ENCODE measurements at places on chromosomes 6 and 20. TPM values are rescaled to one million over a fixed set of nuclear protein-coding genes. Genes with fewer than 3 reads are reported as not detected.

PLEKHG1 gene
- total RNA-seq: 17.2 TPM

PLTP gene
- total RNA-seq: 4.4 TPM

STMN3 gene
- total RNA-seq: under 0.01 TPM

BTNL2 gene
- not detected for total RNA-seq

KHDC1L gene
- total RNA-seq: not detected

SLC22A7 gene
- total RNA-seq: not detected

HLA-DQA1 gene
- total RNA-seq: not detected

RGS17 gene
- total RNA-seq: 2.8 TPM

RPP21 gene
- 16.1 TPM for total RNA-seq

GRCh38 chr6:16674801-16675392 is 86.4 kb downstream of the ATXN1 start:
- DNase-seq: no peak

DNA sequence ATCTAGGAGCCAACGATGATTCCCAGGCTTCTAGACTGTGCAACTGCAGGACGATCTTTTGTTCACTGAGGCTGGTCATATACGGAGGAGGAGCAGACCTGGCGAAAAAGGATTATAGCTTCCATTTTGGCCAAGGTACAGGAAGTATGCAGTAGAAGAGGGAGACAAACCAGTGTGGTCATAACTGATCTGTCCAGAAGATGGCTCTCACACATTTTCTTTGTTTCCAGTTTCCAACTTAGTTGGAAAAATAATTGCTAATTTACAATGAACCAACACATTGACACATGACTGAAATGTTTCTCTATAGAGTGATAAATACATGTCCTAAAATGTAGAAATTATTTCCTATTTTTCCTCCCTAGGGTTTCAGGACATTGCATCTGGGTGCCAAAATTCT is 364.1 kb upstream of the BTBD3 start:
- peak; percentile 33 for DNase-seq

- DNase-seq: no peak
Measured at GRCh38 chr20:51531141-51531710, 11.3 kb downstream of the NFATC2 start.

GRCh38 chr6:106574741-106575458 is 54.4 kb downstream of the RTN4IP1 start:
- peak; percentile 92 for DNase-seq

DNA sequence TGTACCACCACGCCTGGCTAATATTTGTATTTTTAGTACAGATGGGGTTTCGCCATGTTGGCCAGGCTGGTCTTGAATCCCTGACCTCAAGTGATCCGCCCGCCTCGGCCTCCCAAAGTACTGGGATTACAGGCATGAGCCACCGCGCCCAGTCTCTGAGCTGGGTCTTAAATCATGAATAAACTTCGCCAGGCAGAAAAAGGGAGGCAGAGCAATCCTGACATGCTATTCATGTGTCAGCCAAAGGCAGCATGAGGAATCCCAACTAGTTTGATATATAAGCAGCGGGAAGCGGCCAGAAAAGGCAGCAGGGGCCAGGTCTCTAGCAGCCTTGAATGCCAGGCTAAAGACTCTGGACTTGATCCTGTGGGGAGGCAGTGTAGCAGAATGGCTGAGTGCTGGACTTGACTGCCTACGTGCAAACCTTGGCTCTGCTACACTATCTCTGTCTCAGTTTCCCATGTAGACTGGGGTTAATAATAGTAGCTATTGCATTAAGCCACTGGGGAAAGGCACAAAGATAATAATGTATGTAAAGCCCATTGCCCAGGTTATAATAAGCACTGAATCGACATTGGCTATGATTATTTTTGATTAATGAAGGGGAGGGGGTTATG is 1.8 kb downstream of the PROCR start:
- DNase-seq: peak; percentile 34

DNA sequence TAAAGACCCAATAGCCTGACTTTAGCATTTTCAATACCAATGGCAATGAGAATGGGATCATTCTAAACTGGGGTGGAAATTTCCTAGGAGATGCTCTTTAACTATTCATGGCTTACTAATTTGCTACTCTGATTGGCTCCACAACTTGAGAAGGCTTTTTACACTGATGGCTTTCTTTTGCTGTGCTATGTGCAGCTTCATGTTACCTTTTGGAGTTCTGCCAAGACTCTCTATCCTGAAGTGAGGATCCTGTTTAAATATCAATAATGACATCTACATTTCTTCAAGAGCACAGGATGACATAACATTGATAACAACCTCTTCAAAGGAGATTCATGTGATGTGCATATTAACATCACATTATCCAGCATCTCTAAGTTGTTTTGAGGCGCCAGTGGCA is 43.4 kb upstream of the SIRPG start:
- no peak for DNase-seq

DNA sequence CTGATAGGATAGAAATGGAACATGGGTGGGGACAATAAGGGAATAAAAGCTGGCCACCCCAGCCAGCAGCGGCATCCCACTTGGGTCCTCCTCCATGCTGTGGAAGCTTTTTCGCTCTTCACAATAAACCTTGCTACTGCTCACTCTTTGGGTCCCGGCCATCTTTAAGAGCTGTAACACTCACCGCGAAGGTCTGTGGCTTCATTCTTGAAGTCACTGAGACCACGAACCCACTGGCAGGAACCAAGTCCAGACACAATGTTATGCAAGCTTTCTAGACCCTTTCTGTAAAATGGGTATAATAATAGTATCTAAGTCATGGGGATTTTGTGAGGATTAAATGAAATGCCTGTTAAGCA is 48.9 kb upstream of the EZR start:
- DNase-seq: no peak

- DNase-seq: no peak
Measured at GRCh38 chr20:45921337-45922189, 9.6 kb upstream of the PLTP start.

GRCh38 chr20:21125072-21125848 is 622 bp upstream of the KIZ start:
- peak; percentile 47 for DNase-seq

DNA sequence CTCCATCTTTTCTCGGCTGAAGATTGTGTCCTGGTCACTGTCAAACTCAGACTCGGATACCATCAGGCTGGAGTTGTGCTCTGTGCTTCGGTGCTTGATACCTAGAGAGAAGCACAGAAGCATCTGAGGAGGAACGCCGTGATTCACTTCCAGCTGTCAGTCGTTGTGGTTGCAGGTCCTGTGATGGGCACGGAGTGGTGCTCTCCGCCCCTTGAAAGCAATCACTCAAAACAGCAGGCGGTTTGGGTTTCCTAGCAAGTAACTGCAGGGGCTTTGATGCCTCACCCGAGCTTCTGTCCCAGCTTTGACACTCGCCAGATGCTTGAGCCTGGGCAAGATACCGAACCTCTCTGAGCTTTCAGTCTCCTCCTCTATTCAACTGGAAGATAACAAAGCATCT is 52.5 kb downstream of the ALDH5A1 start:
- no peak for DNase-seq

GRCh38 chr20:41174782-41175181 is 37.4 kb downstream of the PLCG1 start:
- no peak for DNase-seq

GRCh38 chr6:32973144-32974015 is 5.0 kb downstream of the BRD2 start:
- DNase-seq: peak; percentile 64

GRCh38 chr20:43463527-43464218 is 6.0 kb downstream of the SRSF6 start:
- no peak for DNase-seq

DNA sequence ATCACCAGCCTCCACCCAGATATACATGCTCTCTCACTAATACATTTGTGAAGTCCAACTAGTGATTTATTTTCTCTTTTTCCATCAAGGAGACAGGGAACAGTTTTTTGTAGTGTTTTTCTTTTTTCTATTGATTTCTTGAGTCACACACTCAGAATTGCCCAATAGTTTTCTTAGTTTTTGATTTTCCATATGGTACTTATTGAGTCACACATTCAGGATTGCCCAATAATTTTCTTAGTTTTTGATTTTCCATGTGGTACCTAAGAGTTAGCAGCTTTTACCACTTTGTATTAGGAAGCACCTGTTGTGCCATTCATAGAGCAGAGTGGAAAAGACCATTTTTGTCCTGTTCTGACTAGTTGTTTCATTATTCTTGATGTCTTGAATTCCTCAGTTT is 1268.8 kb downstream of the EPHA7 start:
- DNase-seq: no peak

DNA sequence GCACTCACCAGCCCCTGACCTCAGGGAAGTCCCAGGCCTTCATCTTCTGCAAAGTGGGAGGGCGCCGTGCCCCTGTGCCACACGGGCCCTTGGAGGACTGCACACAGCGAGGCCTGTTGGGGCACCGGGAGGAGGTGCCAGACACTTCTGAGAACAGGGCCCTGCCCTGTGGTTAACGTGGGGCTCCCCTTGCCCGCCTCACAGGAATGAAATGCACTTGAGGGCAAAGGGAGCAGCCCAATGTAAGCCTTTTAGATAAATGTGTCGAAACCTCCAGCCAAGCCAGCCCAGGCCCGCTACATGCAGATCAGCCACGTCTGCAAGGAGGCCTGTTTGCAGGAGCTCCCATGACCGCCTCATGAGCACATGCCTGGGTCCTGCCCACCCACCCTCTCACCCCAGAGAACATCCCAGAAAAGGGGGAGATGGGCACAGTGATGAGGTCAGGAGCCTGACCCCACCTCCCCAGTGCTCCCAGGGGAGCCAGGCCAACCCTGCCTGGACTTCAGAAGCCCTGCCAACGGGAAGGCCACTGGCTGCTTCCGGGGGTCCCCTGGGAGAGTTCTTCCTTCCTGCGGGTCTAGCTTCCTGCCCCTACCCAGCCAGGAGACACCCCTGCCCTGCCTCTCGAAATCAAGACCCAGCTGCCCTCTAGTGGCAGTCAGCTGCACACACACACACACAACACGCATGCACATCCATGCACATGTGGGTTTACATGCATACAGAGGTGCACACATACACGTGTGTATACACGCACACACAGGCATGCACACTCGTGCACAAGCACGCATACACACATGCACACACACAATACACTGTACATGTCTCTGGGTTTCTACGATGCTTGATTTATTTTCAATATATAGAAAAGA is 178.7 kb downstream of the TAF4 start:
- DNase-seq: peak; percentile 31

- no peak for DNase-seq
Measured at GRCh38 chr6:33075208-33075567, 602 bp upstream of the HLA-DPB1 start.

- peak; percentile 60 for DNase-seq
Measured at GRCh38 chr20:5642155-5642981, 107.8 kb upstream of the SHLD1 start.

DNA sequence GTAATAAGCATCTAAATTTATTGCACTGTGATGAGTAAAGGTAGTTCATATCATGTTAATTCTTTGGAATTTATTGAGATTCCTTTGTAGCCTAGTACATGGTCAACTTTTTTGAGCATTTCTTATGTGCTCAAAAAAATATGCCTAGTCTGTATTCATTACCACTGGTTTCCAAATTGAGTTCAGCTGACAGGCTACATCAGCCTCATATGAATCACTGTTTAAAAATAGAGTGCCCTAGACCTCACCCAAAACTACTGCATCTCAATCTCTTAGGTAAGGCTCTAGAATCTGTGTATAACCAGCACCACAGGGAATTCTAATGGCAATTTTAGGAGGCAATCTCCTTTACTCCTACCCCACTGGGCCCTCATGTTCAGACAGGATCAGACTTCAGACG is 16.7 kb upstream of the FOXF2 start:
- DNase-seq: no peak

DNA sequence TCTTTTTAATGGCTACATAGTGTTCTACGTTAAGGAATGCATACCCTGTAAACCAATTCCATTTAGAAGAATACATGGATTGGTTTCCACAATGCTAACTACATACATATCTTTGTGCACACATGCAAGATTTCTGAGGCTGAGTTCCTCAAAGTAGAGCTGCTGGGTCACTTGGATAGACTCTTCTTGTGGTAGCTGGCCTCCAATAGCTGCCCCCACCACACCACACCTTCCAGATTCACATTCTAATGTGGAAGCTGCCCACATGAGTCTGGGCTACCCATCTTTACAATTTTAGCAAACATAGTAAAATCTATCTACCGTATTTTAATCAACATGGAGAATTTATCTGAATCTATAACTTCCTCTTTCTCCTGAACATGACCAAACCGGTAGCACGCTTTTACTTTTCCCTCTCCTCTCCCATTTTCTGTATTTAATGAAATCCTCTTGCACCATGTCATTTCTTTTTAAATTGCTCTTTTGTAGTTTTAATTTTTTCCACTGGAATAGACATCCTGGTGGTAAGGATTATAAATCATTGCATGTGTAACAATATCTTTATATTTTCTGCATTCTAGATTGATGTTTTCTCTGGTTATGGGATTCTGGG is 74.7 kb upstream of the CITED2 start:
- no peak for DNase-seq

GRCh38 chr6:94636780-94637385 is 940.5 kb upstream of the MANEA start:
- DNase-seq: peak; percentile 40

- no peak for DNase-seq
Measured at GRCh38 chr6:142331075-142331551, 29.3 kb downstream of the ADGRG6 start.

- no peak for DNase-seq
Measured at GRCh38 chr6:121770943-121771342, 335.5 kb downstream of the GJA1 start.

DNA sequence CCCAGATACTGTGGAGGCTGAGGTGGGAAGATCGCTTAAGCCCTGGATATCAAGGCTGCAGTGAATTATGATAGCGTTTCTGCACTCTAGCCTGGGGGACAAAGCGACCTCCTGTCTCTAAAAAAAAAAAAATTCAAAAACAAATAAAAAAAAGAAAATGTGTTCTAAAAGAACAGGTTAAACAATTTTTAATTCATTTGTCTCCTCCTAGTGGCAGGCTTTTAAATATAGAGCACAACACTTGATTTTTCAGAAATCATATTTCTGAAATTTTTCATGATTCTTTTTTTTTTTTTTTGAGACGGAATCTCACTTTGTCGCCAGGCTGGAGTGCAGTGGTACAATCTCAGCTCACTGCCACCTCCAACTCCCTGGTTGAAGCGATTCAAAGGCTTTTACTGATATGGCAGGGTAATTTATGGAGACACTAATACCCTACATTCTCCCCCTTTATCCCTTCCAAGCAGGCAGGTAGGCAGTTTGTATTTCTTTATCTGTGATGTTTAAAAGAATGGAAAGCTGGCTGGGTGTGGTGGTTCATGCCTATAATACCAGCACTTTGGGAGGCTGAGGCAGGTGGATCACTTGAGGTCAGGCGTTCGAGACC is 8.7 kb upstream of the GTF3C6 start:
- peak; percentile 68 for DNase-seq

GRCh38 chr6:110322874-110323242 is 35.3 kb downstream of the METTL24 start:
- DNase-seq: no peak

GRCh38 chr20:24835195-24835594 is 113.9 kb upstream of the CST7 start:
- DNase-seq: no peak

GRCh38 chr6:151148111-151148510 is 91.7 kb upstream of the AKAP12 start:
- DNase-seq: no peak

GRCh38 chr6:47420394-47421371 is 56.9 kb upstream of the CD2AP start:
- no peak for DNase-seq
